ENCODE measurements at places on chromosomes 6 and 20. TPM values are rescaled to one million over a fixed set of nuclear protein-coding genes. Genes with fewer than 3 reads are reported as not detected.

HCK gene
- 0.20 TPM for total RNA-seq

TNFRSF6B gene
- 0.93 TPM for total RNA-seq

RAB44 gene
- 0.06 TPM for total RNA-seq

AKAP12 gene
- total RNA-seq: 197 TPM

SERAC1 gene
- total RNA-seq: 2.4 TPM

PLAGL2 gene
- 14.7 TPM for total RNA-seq

SS18L1 gene
- total RNA-seq: 9.4 TPM

HLA-DQA2 gene
- not detected for total RNA-seq

HMGA1 gene
- 446 TPM for total RNA-seq

BMP7 gene
- 0.34 TPM for total RNA-seq

PRSS35 gene
- total RNA-seq: not detected

APOBEC2 gene
- total RNA-seq: not detected

KAT14 gene
- 9.8 TPM for total RNA-seq

SLC22A23 gene
- total RNA-seq: 9.1 TPM

SLC22A2 gene
- total RNA-seq: 0.15 TPM

IL17F gene
- not detected for total RNA-seq

COL21A1 gene
- total RNA-seq: 0.50 TPM

SNRPB2 gene
- total RNA-seq: 120 TPM

GPR6 gene
- not detected for total RNA-seq

CCN2 gene
- 155 TPM for total RNA-seq

TMEM242 gene
- total RNA-seq: 8.7 TPM

TREML1 gene
- not detected for total RNA-seq
